Activated T-cell treated with anti-CD3 and anti-CD28 coated beads, Interleukin-2, amount 50 U/mL, for 4 hours (primary cell): ENCODE measurements at places on chromosomes 4 and X.

DNA sequence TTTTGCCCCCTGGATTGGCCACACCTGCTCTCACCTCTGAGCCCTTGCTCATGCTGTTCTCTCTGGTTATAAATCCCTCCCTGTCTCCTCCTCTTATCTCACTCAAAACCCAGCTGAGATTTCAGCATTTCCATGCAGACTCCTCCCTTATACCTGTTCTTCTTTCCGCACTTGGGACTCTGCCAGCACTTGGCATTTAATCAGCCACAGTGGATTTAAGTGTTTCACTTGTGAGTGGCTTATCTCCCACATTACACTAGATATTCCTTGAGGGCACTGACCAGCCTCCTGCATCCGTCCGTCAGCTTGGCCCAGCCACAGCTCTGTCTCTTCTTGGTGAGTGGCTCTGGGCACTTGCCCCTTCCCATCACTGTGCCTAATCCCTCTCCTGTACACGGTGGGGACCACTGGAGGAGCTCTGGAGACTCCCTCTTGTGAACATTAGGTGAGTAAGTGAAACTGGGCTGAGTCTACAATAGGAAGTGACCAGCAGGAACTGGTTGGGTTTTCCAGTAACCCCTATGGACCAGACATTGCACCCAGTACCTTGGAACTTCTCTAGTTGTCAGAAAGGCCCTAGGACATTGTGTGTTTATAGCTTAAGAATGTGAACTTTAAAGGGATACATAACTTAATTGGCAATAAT lies 19.9 kb downstream of the FGFBP1 start:
- DNase-seq, result no peak

DNA sequence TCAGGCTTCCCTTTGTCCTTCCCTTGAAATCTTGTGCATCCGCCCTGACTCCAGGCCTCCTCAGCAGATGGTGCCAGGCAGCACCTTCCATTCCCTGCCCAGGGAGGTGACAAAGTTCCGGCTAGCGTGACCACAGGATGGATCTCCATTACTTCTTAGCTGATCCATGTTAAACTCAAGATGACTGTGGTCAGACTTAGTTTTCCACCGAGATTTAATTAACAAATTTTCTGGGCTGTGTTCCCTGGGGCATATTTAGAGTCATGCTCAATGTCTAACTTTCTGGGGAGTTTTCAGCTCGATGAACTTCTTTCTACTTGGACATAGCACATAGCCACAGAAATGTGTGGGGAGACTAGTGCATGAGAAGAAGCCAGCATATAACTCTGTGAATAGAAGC lies 215.1 kb upstream of the SFRP2 start:
- DNase-seq, result no peak

GRCh38 chr4:165621983-165622382 lies 243.2 kb downstream of the CPE start:
- no peak for DNase-seq

DNA sequence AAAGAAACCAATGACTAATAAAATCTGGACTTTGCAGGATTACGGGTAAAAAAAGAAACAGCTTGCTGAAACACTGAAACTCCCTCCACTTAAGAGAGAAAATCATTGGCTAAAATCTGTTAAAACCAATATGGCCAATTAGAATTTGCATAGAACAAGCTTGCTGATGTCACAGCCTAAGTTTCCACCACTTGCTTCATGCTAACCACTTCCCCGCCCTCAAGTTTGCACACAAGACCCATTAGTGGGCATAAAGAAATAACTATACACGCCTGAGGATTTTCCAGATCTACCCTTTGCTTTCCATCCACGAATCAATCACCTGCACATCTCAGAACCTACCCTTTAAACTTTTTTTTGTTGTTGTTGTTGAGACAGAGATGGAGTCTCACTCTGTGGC lies 42.7 kb upstream of the PHEX start:
- no peak for DNase-seq

DNA sequence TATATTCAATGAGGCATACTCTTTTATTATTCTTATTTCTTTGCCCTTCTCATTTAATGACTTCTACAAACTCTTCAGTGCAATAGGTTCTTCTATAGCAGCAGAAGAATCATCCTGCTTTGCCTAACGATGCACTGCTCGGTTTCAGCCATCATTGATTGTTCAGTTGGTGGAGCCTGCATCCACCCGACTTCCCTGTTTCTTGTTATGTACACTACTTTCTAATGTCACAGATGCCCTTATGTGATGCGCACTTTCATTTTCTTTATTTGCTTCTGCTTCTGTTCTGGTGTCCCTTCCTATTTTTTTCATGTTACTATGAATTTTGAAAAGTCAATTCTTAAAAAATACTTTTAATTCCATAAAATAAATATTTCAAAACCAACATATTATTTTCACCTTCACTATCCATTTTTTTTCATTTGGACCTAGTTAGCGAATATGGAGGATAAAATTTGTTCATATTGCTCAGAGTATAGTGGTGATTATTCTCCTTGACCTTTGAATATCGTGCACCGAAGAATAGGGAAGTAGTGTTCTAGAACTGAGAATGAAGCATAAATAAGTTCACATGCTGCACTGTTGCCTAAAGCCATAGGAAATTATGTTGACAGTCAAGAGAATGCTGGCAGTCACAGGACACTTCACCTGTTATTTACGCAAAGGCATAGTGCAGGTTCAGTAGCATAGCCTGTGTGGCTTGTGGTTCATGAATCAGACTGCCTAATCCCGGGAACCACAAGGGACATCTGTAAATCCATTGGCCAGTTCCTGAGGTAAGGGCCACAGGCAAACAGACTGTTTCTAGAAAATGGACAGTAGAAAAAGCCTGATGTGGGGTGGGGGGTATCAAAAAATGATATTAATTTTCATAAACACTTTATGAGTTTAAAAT lies 21.3 kb upstream of the SFRP2 start:
- DNase-seq, result no peak

- DNase-seq, result no peak
These were observed 60.1 kb upstream of the ACSL4 start for GRCh38 chrX:109793191-109793590.

GRCh38 chr4:156190615-156191014 lies 236.9 kb upstream of the CTSO start:
- no peak for DNase-seq

DNA sequence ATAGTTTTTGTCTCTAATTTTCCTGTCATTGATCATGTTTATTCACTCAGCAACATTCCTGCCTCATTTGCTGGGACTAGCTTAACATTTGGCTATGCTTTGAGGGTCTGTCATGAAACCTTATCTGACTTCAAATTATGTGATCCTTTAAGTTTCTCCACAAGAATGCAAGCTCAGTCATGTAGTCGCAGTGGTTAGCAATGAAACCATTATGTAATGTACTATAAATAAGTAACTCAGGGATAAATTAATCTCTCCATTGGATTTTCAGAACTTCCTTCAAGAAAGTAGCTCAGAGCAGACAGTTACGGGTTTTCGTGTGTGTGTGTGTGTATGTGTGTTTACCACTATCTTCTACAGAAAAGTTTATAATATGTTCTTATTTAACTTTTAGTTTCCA lies 993.6 kb downstream of the ADGRL3 start:
- DNase-seq, result no peak

GRCh38 chrX:107753187-107753586 lies 22.4 kb downstream of the TSC22D3 start:
- DNase-seq, result no peak

- DNase-seq, result no peak
These were observed 145.1 kb downstream of the STPG2 start for GRCh38 chr4:97998203-97998602.

DNA sequence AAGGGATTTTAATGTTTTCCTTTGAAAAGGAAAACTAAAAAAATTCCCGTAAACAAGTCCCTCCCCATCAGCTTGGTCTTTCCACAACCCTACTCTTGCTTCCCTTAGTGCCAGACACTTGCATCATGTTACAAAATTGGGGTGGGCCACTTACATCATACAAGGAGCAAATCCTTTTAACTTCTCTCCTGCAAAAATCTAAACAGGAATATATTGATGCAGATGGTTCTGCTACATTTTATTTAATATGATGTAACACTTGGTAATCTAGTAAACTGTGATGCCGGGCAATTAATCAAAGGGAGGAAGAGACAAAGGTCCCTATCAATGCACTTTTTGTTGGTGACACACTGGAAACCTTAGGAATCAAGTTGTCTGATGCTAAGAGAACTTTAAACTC lies 125.3 kb downstream of the UBE2K start:
- no peak for DNase-seq

- DNase-seq, result no peak
These were observed 16.5 kb downstream of the GPR173 start for GRCh38 chrX:53065104-53065503.

DNA sequence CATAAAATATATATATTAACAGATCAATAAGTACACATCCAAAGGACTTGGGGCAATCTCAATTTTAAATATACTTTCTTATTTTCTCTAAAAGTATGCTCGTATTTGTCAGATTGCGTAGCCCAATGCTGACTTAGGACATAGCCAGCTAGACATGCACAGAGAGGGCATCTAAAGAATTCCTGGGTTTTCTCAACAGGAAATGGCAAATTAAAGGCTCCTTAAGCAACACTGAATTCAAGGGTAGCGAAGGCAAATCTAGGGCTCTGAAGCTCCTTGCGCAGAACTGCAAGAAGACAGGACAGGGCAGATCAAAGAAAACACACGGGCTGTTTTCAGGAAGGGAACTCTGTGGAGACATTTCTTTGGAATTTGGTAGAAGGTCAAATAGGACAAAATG lies 94.6 kb upstream of the FTHL17 start:
- no peak for DNase-seq

- no peak for DNase-seq
These were observed 11.9 kb downstream of the CA5B start for GRCh38 chrX:15749642-15750610.

- DNase-seq, result no peak
These were observed 404.1 kb downstream of the MAPK10 start for GRCh38 chr4:85955620-85956292.

DNA sequence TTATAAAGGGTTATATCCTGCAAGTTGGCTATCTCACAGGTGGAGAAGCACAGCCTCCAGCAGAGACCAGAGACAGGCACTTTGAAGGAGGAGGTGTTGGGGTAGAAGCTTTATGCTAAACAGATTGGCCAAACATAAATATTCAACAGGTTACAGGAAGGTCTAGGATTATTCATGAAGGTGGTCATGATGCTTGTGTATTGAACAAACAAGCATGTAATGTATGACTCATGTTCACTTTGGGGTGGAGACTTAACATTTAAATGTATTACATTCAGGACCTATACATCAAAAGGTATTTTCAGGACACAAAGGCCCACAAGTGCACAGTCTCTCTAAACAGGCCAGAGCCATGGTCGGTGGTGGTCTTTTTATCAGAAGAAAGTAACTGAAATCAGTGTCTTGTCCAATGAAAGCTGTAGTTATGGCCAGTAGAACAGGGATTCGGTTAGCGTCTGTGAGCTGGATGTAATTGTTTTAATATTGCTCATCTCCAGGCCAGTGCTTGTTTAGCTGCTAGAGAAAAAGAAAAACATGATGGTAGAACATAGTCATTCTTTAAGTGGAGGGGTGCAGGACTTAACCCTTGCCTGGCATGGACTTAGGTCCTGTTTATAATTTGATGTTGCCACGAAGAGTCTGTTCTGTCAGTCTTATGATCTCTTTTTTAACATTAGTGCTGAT lies 555.2 kb upstream of the PCDH10 start:
- DNase-seq, result no peak

GRCh38 chrX:140526171-140526570 lies 21.3 kb upstream of the SOX3 start:
- no peak for DNase-seq

DNA sequence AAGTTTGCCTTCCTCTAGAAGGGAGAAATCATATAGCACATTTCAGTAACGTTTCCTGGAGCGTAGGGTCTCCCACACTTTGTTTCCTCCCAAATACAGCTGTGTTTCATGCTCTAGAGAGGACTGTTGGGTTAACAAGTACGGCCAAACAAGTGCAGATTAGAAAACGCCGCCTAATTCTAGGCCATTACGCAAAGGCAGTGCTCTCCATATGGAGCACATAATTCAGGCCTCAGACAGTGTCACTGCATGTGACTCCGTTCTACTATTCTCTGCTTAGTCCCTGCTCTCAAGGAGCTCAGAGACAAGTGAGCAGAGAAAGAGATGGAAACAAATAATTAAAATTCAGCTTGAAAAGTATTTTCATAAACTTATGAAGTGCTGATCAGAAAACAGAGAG lies 11.6 kb downstream of the ZNF827 start:
- no peak for DNase-seq

DNA sequence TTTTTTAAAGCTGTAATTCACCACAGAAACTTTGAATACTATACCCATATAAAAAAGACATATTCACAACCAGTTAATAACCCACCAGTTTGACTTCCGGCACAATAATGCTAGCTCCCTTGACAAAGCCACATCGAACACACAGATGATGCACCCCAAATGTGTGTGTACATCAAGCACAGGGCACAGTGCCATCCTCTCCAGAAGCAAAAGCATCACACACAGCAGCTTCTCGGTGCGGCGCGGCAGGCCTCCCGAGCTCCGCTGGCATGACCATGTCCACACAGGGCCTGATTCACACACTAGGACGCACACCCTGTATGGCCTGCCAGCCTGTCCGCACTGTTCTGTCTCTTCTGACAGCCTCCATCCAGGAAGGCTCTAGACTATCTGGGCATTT lies 88.0 kb downstream of the LEF1 start:
- peak; percentile 39 for DNase-seq

GRCh38 chrX:110081740-110082139 lies 78.8 kb downstream of the TMEM164 start:
- DNase-seq, result no peak

DNA sequence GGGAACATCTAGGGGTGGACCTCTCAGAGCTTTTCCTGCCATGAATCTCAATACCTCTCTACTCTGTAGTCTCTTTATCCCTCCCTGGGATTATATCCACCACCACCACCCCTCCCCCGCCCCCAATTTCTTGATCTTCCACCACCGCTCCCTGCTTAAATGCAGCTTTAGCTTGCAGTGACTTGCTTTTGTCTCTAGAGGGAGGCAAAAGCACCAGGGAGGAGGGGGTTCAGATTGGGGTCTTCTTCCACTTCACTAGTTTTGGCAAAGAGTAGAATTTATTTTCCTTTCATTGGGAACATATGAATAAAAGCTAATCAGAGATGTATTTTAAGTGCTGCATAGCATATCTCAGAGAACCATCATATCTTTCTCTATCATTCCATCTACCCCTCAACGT lies 5.5 kb downstream of the ARHGAP36 start:
- DNase-seq, result no peak

GRCh38 chr4:566508-567295 lies 9.4 kb downstream of the TMEM271 start:
- DNase-seq, result no peak

- DNase-seq, result no peak
These were observed 23.6 kb downstream of the MGST2 start for GRCh38 chr4:139689093-139689722.

- no peak for DNase-seq
These were observed 17.6 kb downstream of the SLIT2 start for GRCh38 chr4:20269320-20269719.

DNA sequence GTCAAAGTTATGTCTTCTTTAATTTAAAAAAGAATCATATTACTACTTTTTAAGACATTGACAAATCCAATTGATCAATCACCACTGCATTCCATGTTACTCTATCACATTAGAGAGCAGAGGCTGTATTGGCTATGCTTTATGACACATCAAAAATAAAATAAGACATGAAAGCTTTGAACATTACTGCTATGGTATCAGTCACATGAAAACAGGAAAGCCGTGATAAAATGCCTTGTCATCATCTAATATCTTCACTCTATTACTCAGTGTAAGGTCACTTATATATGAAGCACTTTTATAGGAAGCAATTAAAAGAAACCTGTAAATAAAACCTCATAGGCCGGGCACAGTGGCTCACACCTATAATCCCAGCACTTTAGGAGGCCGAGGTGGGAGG lies 27.7 kb upstream of the CEP135 start:
- DNase-seq, result no peak

- no peak for DNase-seq
These were observed 11.3 kb downstream of the TIMP1 start for GRCh38 chrX:47593522-47593921.
